ENCODE measurements at places on chromosomes 6 and 20.

GRCh38 chr20:1479831-1480595, 11.2 kb downstream of the SIRPB2 start:
- DNase-seq, result no peak

DNA sequence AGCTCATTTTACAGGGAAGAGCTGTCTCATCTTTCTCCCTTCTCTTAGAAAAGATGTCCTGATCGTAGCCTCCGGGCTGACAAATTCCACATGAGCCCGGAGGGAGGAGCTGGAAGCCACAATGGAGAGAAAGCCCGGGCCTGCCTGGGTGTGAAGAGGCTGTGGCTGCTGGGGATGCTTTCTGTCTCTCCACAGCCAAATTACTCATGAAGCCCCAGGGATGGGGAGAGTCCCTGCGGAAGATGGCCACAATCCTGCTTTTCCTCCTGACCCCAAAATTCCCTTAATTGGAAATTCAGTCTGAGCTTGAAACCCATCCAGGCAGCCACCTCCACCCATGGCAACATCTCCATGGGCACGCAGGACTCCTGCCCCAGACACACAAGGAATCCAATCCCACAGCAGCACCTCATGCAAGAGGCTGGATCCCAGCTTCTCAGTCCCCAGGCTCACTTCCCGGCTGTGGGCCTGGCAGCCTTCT, 32.4 kb downstream of the JPH2 start:
- no peak for DNase-seq

- DNase-seq, result no peak
Observed at GRCh38 chr6:2899596-2899995, 3.5 kb downstream of the SERPINB9 start.

DNA sequence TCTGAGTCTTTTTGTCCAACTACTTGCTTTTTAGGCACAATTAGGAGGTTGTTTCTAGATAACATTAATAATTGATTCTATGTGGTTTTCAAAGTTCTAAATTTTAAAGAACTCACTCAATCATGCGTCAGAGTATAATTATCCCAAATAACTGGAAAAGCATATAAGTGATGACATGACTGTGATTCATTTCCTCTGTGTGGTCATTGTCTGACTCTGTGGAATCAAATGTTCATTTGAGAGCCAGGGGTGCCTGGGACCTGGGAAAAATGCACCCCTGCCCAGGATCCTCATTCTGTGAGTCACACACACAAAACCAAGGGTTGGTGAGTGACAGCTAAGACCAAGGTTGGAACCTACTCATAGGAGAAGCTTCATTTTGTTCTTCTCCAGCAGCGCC, 127.1 kb upstream of the MLIP start:
- no peak for DNase-seq
